ENCODE measurements at places on chromosomes 3 and 15. TPM values are rescaled to one million over a fixed set of nuclear protein-coding genes. Genes with fewer than 3 reads are reported as not detected.

DNA sequence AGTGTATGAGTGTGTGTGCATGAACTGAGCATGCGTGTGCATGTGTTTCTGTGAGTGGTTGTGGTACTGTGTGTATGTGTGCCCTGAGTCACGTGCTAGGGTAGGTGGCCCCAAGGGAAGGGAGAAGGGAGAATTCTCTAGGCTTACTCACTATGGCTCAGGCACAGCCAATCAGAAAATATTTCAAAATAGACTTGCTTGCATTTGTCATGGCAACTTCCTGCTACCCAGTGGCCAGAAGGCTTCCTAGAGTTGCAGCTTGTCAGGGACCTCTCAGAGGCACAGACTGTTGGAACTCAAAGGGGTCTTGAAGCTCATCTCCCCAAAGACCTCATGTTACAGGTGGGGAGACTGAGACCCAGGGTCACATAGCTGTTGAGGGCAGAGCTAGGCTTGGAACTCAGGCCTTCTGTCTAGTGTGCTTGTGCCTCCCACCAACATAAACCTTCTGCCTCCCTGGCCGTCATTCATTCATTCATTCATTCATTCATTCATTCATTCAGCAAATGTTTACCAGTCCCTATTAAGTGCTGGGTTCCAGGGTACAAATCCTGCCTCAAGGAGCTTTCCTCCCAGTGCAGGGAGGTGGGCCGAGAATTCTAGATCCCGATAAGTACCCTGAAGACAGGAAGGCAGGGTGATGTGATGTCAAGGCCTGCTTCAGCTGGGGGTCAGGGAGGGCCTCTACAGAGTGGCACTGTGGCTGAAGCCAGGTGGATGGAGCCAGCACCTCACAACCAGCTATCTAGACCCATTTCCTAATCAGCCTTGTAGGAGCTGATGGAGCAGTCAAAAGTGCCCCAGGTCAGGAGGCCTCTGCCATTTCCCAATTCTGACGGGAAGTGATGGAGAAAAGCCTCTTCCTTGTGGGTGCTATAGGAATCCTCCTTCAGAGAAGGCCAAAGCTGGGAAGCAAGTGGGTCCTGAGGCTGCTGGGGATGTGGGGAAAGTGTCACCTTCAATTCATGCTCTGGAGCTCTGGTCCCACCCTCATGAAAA is 10.9 kb upstream of the RFT1 start:
- no peak for DNase-seq

The CACNA1D gene
- not detected for total RNA-seq

- no peak for DNase-seq
Measured at GRCh38 chr3:102124282-102124681, 275.0 kb downstream of the NFKBIZ start.

DNA sequence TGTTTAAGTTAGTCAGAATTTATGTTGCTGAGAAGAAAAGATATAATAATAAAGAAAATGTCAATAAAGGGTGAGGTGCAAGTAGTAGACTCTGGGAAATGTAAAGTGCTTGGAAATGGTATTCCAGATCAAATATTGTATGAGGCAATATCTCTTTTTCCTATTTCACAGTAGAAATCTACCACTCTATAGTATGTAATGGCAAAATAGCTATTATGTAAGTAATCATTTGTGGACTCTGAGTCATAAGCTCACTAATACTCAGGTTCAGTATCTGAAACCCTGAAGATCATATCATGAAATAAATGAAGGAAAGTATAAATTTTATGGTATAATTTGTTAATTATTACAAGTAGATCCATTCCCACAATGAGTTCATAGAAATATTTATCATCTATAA is 322.1 kb downstream of the PYDC2 start:
- DNase-seq: no peak

DNA sequence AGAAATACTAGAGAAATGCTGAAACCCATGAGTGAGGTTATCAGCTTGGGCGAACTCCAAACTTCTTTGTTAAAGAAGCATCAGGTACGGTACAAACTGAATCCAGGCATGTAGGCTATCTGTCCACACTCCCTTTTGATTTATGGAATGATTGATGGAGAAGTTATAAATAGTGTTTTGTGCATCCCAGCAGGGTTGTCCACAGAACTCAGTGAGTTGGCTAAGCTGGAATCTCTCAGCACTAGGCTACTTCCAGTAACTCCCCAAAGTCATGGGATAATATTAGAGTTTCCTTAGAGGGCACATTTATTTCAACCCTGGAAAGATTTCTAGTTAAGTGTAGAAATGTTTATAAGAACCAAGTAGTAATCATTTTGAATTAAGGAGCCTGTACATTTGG is 186.2 kb upstream of the CRBN start:
- no peak for DNase-seq

DNA sequence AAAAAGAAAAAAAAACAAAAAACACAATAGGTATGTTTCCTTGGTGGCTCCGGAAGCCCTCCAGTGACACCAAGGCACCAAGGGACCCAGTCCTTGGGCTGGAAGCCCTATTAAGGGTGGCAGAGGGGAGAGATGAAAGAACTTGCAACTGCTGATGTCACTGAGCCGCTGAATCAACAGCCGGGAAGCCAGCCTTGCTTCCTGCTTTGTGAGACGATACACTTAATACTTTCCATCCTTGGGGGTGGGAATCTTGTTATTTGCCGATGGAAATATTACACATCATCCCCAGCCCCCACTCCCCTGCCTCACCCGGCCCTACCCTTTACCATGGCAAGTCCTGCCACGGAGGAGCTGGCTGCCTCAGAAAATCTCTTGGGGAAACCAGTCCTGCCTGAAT is 5.6 kb upstream of the ISLR2 start:
- DNase-seq: no peak

The CCDC33 gene
- not detected for total RNA-seq

GRCh38 chr15:99707473-99708270 is 25.6 kb downstream of the LYSMD4 start:
- DNase-seq: no peak

GRCh38 chr3:63876260-63876659 is 12.6 kb downstream of the ATXN7 start:
- DNase-seq: no peak

The SKIL gene
- 59.8 TPM for total RNA-seq

DNA sequence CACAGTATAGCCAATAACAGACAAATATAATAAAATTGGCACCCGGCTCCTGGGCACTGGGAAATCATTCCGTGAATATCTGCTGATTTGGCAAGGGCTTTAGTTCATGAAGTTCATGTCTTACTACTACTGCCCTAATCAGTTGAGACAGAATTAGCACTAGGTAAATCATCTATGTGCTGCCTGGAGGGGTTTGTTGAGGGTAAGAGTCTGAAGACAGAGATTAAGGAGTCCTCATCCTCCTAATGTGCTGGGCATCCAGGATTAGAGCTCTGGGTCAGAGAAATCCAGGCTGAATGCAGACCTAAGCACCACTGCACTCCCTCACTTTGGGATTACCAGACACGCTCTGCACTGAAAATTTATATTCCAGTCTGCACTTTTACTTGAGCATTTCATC is 2.0 kb downstream of the SAMD7 start:
- no peak for DNase-seq

The FEZF2 gene
- total RNA-seq: not detected

DNA sequence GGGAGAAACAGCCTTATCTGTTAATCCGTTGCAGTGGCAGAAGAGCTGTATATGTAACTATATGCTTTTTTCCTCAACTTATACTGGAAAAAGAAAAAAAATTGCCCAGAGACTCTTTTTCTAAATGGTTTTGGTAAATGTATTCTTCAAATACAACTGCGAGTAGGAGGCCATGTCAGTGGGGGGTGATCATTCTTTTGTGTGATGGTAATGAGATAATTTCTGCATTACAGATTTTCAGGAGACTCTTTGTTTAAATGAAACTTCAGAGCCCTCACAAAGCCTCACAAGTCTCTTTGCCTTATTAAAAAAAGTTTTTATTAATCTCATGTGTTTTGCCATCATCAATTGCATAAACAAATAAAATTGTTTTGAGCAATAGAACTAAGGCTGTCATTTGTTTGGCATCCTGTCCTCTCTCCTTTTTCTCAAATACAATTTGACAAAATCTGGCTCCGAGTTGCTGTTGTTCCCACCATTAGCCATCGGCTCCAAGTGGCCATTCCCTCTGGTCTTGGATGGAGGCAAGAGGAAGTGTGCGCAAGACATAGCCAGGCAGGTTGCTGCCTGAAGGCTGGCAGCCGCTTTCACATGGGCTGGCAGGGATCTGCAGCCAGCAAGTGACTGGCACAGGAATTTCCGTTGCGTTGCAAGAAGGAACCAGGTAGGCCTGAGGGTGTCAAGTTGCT is 116.7 kb downstream of the FNDC3B start:
- no peak for DNase-seq

DNA sequence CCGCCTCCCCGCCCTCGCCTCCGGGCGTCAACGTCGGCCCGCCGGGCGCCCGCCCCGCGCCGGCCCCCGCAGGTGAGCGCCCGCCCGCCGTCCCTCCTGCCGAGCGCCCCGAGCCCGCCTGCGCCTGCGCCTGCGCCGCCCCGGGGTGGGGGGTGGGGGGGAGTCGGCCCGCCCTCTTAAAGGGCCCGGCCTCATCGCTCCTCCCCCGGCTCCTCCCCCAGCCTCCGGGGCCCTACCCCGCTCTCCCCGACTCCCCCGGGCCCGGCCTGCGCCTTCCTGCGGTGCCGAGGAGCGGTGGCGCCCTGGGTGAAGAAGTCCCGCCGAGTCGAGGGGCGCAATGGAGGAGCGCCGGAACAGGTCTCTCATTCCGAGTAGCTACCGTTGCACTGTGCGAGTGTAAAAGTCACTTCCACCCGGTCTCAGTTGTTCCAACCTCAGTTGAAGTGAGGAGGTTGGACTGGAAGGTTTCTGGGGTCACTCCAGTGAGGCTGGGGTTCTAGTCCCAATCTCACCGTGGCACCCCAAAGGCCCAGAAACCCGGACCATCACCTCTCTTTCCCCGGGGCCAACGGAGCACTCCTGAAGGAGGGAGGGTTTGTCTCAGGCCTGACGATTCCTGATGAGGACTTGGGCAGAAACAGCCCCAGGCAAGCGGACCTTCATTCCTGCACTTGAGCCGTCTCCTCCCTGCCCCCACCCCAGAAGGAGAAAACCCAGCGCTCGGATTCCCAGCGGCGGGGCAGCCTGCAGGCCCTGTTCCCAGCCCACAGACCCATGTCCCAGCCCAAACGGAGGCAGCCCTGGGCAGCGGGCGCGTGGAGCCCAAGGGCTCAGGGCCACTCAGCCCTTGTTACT is 1.5 kb upstream of the TNK2 start:
- no peak for DNase-seq

DNA sequence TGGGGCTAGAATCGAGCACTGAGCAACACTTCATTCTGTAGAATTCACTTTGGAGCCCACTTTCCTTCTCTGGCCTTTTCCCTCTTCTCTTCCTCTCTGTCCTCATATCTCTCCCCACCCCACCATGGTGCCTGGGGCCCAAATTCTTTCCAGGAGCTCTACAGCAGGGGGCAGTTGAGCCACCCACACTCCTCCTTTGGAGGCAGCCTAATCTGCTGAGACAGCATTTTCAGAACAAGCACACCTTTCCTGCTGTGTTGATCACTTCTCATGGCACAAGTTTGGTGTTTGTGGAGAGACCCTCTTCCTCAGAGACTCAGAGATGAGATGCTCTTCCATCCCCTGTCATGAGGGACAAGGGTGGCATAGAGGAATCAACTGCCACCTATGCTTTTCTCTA is 52.0 kb upstream of the PRR23C start:
- no peak for DNase-seq

The NLGN1 gene
- total RNA-seq: 3.0 TPM

The RBM6 gene
- total RNA-seq: 61.6 TPM

DNA sequence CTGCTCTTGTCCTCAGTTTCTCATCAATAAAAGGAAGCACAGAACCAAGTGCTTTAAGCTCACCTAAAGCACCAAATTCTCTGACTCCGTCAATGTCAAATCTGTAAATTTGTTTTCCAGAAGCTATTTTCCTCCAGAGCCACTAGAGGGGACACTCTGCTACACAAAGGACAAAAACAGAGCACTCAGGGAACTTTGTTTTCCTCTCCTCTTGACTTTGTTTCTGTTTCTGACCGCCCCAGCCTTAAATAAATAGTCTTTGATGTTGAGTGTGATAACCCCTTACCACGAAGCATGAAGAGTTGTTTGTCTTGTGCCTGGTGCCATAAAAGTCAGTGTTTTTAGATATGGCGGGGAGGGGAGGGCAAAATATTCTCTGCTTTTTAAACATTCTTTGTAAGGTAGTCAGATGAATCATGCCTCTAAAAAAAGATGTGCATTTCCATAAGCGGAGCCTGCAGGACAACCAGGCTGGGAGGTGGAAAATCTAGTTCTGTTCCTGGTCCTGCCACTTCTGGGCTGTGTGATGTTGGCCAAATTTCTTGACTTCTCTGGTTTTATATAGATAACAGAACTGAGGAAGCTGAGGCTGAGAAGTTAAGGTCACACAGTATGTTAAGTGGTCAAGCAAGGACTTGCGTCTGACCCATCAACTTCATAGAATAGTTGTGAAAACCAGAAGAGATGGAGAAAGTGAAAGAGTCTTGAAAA is 7.3 kb upstream of the ZBTB38 start:
- DNase-seq: no peak

The SLC12A1 gene
- total RNA-seq: not detected

DNA sequence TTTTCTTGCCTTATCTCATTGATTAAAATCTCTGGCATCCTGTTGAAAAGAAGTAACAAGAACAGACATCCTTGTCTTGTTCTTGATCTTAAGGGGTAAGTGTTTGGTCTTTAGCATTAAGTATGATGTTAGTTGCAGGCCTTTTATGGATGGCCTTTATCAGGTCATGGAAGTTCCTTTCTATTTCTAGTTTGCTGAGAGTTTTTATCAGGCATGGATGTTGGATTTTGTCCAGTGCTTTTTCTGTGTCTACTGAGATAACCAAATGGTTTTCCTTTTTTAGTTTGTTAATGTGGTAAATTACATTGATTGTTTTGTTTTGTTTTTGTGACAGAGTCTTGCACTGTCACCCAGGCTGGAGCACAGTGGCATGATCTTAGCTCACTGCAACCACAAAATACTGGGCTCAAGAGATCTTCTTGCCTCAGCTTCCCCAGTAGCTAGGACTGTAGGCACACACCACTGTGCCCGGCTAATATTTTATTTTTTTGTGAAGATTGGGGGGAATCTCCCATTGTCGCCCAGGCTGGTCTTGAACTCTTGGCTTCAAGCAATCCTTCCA is 26.3 kb downstream of the MRAS start:
- no peak for DNase-seq

The ZCWPW2 gene
- total RNA-seq: 0.18 TPM

DNA sequence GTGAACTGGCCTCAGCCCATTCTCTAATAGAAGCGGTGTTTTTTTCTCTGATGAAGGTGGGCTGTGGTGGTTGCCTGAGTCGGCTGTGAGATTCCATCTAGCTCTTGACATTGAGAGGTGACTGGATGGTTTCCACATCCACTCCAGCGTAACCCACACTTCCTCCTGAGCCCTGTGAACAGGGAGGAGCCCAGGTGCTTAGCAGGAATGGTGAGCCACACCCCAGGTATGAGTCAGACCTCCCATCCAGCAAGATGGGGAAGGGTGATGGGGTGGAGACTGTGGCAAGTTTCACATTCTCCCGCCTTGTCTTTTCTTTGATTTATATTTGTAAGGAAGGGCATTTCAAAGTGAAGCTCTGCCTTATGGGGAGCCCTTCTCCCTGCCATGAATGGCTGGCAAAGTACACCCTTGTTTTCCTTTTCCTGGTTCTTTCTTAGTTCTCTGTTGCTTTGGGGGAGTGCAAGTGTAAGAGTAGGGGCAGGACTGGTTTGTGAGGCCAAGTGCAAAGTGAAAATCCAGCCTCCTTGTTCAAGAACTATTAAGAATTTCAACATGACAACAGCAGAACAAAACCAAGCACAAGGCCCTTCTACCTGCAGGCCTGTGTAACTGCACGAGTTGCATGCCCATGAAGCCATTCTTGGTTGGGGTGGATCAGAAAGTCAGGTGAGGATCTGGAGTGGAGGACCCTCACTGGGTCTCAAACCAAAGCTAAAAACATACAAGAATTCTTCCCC is 4.6 kb upstream of the TPRG1 start:
- no peak for DNase-seq

GRCh38 chr3:153753035-153753434 is 368.2 kb upstream of the ARHGEF26 start:
- DNase-seq: no peak
